ENCODE measurements at places on chromosomes 2 and 18.
A peak's percentile ranks its signal among the peaks of the same experiment; 100 is the strongest.

DNA sequence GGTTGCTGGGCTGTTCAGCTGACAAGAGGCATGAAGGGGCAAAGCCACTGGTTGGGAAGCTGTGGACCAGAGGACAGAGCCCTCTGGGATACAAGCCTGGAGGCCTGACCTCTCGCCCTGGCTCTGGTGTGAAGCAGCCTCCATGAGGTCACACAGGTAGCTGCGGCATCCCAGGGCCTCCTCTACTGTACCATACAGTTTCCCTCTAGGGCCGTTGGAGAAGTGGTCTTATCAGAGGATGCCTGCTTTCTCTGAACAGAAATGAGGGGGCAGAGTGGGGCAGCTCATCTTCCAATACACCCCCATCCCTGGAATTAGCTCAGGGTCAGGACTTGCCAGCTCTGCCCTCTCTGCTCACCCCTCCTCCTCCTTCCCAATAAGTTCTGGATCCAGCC lies 135.1 kb upstream of the SMAD2 start:
- no peak for DNase-seq

DNA sequence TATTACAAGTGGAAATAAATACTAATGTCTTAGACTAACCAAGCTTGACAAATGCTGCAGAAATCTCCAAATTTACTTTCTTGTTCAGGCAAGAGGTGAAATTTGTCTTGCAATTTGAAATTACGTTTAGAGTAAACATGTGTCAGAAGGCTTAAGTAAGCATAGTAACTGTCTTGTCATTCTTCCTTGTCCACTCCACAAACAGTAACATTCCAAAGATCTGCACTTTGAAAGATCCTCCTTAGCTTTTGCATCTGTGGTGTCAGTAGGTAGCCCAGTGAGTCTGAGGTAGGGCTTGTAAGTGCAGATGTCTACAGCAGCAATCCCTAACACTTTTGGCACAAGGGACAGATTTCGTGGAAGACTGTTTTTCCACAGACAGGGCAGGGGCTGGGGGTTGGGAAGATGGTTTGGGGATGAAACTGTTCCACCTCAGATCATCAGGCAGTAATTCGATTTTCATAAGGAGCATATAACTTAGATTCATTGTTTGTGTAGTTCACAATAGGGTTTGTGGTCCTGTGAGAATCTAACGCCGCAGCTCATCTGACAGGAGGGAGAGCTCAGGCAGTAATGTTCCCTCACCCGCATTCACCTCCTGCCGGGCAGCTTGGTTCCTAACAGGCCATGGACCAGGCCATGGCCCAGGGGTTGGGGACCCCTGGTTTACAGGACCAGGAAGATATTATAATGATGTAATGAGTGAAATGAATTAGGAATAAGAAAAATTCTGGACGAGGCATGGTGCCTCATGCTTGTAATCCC lies 18.6 kb downstream of the RASGRP3 start:
- DNase-seq, result no peak

- DNase-seq, result no peak
Observed at GRCh38 chr2:213551526-213551925, 267.3 kb downstream of the SPAG16 start.

- DNase-seq, result no peak
Observed at GRCh38 chr2:56015711-56016115, 92.1 kb upstream of the EFEMP1 start.

DNA sequence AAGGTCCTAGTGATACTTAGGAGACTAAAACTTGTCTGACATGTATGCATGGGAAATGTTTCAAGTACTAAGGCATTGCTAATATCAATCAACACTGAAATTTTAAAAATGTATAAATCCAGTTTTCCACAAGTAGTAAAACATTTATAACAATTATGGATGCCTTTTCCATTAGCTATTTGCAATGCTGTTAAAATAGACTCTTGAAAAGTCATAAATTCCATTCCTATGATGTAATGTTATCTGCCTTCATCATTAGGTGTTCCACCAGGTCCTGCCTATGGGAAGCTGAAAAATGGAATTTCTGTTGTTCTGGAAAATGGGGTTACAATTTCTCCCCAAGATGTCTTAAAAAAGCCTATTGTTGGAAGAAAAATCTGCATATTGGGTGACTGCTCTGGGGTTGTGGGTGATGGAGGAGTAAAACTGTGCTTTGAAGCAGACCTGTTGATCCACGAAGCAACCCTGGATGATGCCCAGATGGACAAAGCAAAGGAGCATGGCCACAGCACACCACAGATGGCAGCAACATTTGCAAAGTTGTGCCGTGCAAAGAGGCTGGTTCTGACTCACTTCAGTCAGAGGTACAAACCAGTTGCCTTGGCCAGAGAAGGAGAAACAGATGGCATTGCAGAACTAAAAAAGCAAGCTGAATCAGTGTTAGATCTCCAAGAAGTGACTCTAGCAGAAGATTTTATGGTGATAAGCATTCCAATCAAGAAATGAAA lies 18.7 kb downstream of the ELAC1 start:
- DNase-seq, result peak; percentile 29

GRCh38 chr2:230326453-230327417 lies at the start of gene SP140L:
Gene SP140L, plus strand, starts transcription at chr2:230327193. Its CDS starts 77 bp downstream, at chr2:230327270.
- DNase-seq, result peak; percentile 69

GRCh38 chr2:101431486-101431885 lies 43.4 kb downstream of the RFX8 start:
- DNase-seq, result no peak

DNA sequence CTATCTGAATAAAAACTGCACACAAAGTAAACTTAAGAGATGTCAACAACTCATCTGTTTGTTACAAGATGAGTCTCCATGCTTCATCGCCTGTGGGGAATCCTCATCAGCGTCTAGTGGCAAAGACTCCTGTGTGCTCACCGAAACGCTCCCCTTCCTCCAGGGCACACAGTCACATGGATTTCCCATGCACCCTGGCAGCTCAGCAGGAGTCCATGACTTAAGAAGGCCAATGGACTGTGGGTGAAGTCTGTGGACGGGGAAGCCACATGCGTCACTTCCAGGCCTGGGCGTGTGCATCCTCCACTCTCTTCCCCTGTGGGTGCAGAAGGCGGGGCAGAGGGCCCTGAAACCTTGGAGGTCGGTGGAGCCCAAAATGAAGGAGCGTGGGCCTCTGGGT lies 41.1 kb downstream of the ID2 start:
- no peak for DNase-seq
